Activated CD8-positive, alpha-beta memory T cell treated with anti-CD3 and anti-CD28 coated beads for 1 hour (primary cell): ENCODE measurements at places on chromosomes 12 and 14.

DNA sequence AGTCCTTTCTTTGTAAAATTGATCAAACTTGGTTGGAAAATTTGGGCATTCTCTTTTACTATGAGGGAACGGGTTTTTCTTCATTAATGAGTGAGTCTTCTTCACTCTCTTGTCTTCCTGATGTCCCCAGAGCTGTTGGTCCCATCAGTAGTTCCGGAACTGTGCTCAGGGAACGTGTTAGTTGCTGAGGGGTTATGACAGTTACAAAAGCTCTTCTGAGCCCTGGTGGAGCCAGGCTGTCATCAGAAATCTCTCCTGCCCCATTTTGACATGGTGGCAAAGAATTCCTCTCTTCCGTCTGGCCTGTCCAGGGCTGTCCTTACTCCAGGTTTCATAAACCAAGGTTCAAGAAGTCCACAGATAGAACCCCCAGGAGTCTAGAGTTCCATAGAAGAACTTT is 208.5 kb downstream of the SLC41A2 start:
- DNase-seq = no peak

DNA sequence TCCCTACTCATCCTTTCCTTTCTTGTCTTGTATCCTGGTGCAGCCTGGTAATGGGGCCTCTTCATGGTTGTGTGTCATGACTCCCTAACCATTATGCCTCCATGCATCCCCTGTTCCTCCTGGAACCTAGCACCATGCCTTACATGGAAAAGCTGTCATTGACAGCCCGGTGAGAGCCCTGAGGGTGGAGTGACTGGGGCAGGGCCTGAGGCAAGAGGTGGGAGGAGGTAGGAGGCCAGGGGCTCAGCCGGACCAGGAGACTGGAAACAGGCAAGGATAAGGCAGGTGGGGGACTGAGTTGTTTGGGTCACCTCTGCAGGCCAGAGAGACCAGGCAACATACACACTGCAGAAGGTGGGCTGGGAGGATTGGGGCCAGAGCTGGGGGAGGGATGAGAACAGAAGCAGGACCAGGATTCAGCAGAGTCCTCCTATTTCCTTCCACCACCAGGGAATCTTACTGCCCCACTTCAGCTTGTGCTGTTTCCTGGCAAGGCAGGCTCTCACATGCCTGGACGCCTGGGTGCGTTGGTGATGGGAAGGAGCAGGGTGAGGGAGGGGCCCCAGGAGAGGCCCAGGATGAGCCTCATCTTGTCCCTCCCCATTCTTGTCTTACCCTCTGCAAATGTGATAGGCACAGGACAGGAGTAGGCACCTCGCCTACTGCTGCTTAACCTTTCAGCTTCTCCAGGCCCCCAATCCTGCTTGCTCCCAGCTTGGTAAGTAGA is at the start of gene LTB4R2:
Gene LTB4R2 (plus strand): TSS at position 603 of the 727 bp plus-strand sequence. CDS start 525 bp downstream, outside the sequence.
- DNase-seq = no peak

- no peak for DNase-seq
Observed at GRCh38 chr12:93317227-93317626, 60.5 kb upstream of the NUDT4 start.

DNA sequence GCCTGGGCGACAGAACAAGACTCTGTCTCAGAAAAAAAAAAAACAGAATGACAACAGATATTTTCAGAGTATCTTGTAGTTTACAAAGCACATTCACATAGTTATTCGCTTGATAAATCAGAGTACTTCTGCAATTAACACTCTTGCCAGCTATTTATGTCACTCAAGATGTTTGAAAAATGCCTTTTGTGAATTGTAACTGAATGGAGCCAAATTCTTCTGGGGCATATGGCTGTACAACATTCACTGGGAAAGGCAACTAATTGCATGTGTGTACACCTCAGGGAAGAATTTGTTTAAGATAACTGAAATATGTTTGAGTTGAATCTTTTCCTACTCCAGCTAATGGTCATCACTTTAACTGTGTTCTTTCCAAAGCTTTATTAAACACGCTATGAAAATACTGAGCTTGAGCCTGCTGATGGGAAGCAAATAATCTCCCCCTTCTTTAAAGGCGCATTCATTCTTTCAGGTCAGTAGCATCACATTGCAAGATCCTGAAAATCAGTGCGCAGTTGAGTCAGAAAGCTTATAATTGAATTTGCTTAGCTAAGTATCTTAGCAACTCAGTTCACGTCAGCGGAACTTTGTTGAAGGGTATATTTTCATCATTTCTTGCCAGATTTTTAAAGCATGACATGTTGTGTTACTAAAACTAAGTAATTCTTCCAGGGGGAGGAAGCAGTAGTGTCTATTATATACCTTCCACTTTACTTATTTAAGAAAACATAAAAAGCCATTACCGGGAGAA is 66.6 kb downstream of the SINHCAF start:
- DNase-seq = no peak

GRCh38 chr14:94689218-94689984 is 77.2 kb downstream of the SERPINA3 start:
- no peak for DNase-seq

- DNase-seq = no peak
Observed at GRCh38 chr12:109545826-109546225, 27.5 kb downstream of the MMAB start.

GRCh38 chr12:65924716-65925115 is 100.4 kb downstream of the HMGA2 start:
- DNase-seq = no peak

DNA sequence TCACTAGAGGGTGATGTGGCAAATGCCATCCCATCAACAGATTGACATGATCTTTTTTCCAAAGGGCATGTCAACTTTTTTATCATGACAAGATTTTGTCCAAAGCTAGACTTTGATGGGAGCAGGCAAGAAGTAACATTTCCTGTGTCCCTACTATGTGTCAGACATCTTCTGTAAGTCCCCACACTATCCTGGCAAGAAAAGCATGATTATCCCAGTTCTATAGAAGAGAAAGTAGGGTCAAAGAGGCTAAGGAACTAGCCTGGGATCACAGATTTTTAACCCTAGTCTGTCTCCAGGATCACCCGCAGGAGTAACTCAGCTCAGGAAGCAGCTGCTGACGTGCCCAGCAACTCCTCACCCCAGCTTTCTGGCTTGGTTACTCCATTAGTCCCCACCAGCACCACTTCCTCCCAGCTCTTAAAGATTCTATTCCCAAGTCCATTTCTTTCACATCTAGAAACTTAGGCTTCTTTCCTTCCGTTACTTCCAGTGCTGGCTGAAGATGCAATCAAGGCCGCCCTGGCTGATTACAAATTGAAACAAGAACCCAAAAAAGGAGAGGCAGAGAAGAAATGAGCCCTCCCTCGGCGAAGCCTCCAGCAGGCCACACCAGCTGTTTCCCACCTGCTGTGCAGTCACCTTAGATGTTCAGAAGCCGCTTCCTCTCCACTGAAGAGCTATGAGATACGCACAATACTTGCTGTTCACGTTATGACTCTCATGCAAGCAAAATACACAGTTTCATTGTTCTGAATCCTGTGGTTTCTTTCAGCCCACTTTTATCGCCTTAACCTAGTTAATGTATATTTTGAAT is 6.2 kb downstream of the ISCU start:
- no peak for DNase-seq

DNA sequence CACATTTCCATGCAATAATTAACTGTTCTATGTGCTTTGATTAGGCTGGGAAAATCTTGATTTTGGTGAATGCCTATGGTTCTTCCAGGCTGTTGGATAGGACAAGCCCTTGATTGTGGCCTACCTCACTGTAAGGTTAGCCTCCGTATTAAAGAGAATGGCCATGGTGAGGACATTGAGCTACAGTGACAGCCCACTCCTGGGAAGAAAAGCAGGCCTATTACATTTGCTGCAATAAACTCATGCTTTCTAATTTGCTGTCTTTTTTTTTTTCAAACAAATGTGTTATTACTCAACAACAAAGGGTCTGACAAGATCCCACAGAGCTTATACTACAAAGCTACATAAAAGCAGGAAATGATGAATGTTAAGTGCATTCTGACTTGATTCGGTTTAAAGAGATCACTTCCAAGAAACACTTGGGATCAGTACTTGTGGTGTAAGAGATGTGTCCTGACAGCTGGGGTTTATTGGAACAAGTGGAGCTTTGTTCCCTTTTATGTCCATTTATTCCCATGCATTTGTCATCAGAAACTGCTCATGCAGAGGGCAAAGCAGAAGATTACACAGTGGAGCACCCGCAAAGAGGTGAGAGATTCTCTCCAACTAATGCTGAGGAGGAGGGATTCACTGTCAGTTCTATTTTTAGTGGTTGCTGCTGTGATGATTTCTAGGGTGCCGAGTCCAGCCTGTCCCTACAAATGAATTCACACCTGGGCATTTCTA is 29.1 kb upstream of the KCNK10 start:
- no peak for DNase-seq

GRCh38 chr12:128131955-128132354 is 135.0 kb upstream of the TMEM132C start:
- no peak for DNase-seq

GRCh38 chr14:24335461-24336171 is 745 bp upstream of the ADCY4 start:
- no peak for DNase-seq

DNA sequence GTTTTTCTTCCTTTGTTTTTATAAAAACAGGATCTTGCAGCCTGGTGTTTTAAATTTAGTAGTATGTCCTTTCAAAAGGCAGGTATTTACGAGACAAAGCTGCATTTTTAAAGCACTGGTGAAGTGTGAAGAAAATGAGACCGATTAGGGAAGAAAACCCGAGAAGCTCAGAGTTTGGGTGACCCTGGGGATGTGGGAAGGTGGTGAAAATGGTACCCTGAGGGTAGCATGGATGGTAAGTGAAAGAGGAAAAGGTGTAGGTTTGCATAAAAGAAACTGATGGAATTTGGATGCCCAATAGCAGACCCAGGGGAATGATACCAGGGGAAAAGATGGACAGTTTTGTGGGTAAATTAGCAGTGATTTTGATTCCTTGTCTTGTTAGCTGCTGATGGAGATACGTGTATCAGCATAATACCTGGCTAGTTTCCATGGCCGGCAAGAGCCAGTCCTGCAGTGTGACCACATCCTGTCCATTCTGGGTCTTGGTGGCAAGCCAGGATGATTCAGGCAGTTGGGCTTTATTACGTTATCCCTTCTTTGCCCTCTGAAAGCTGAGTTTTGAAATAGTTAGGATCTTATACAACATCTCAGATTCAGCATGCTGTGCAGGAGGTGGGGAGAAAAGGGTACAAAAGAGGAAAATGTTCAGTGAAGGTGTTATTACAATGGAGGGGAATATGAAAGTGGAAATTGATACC is 8.9 kb downstream of the BICD1 start:
- DNase-seq = no peak

- no peak for DNase-seq
Observed at GRCh38 chr12:96099986-96100385, 64.6 kb upstream of the LTA4H start.

GRCh38 chr12:82650627-82651337 is 35.9 kb upstream of the TMTC2 start:
- DNase-seq = no peak

GRCh38 chr12:97490141-97490540 is 27.5 kb downstream of the RMST start:
- DNase-seq = no peak

- no peak for DNase-seq
Observed at GRCh38 chr14:33449703-33450395, 501.0 kb downstream of the EGLN3 start.

DNA sequence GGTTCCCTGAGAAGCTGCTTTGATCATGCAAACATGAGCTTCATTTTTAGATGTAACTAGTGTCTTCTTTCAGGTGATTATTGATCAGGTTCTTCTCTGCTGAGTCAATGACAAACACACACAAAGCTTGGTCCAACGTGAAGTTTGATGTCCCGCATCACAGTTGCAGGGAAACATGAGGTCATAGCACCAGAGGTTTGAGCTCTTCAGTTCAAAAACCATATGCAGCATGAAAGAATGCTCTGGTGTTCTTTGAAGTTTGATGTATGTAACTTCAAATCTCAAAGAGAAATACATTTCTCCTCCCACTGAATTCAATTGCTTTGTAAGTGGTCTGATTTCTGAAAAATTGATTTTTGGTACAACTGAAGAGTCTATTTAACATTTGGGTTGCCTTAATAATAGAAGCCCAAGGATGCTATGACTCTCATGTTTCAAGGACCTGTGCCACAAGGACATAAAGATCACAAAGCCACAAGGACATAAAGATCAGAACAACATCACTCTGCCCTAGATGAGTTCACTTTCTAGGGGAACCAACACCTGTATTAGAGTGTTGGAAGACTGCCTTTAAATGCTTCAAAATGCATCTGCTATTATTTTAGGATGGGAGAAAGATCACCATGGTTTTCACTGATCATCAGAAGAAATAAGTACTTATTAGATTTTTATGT is 31.1 kb upstream of the AMIGO2 start:
- no peak for DNase-seq

GRCh38 chr12:57632958-57633840 is at the start of gene B4GALNT1:
Gene B4GALNT1 (minus strand): TSS chr12:57633201. CDS start chr12:57632132, 1,069 bp downstream.
- DNase-seq = no peak

DNA sequence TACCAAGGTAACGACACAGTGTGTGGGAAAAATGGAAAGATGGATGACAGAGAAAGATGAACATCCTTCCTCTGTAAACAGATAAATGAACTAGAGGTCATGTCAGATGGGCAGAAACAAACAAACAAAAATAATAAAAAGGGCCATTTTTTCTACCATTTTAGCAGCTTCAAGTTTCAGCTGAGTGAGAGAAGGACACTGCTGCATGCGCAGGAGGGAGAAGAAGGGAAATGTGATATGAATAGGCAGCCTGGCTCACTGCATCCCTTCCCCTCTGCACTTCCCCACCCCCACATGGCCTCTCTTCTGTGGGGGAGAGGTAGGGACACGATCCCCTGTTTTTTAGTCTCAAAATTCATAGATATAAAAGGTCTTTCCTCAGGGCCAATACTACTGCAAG is 492.0 kb downstream of the NELL2 start:
- no peak for DNase-seq

DNA sequence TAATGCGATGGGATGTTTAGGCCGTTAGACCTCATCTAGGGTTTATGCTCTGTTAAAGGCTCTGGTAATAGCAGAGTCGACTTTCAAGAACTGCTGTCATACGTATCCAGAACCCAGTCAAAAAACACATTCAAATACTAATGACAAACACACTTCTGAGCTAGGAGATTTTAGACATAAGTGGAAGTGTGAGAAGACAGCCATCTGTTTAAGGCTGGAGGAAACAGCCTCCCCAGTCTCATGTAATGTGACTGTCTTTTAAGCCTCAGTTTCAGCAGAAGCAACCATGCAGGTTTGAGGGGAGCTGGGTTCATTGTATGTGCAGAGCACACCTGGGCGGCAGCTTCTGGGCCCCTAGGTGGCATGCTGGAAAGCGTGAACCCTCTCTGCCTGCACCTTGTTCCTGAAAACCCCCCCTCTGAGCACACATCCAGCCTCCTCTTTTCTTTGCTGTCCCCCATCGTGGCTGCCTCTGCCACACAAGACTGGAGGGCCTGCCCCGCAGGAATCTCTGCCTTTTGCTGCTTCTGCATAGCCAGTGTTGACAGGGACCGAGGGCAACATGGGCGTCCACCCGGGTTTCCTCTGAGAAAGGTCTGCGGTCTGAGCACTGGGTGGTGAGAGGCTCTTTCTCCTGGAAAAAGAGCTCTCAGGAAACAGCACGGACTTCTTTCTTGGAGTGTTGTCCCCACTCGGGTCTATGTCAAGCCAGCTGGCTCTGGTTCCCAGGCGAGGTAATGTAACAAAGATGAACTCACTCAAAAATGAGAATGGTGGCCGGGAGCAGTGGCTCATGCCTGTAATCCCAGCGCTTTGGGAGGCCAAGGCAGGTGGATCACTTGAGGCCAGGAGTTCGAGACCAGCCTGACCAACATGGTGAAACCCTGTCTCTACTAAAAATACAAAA is 11.6 kb downstream of the WNT5B start:
- DNase-seq = no peak

- no peak for DNase-seq
Observed at GRCh38 chr12:96057986-96058553, 22.7 kb upstream of the LTA4H start.
